ENCODE measurements at places on chromosomes 6 and 20. TPM values are rescaled to one million over a fixed set of nuclear protein-coding genes. Genes with fewer than 3 reads are reported as not detected.

Gene EMILIN3
- not detected for total RNA-seq

Gene KCNK5
- total RNA-seq: 0.03 TPM

Gene NOL4L
- 5.5 TPM for total RNA-seq

Gene PXDC1
- total RNA-seq: 61.8 TPM

Gene DNAJC5
- total RNA-seq: 96.0 TPM

Gene NKAPL
- total RNA-seq: 1.7 TPM

Gene CCDC170
- 0.46 TPM for total RNA-seq

Gene BTBD9
- total RNA-seq: 15.5 TPM

Gene RPRD1B
- 23.7 TPM for total RNA-seq

Gene SRMS
- not detected for total RNA-seq

Measured in smooth muscle cell of the pulmonary artery (primary cell).